ENCODE measurements at places on chromosomes 11 and 22.

DNA sequence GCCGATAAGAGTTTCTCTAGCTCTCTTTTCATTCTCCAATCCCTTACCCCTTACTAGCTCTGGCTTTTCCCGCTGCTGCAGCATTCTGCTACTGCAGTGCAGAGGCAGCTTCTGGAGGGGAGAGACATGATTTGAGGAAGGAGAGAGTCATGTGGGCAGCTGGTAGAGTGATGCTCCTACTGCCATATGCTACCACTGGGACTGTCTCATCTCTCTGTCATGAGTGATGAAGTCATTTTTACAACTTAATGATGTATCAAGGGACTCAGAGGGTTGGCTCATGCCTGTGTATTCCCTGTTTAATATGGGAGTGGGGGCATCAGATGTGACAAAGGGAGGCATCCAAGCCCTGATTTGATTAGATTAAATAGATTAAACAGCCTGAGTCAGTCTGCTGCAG is 11.3 kb downstream of the SLC17A6 start:
- no peak for DNase-seq

GRCh38 chr11:73308961-73309919 is 1.2 kb downstream of the ARHGEF17 start:
- DNase-seq, result no peak

GRCh38 chr22:39080052-39080762 is 3.1 kb downstream of the APOBEC3G start:
- DNase-seq, result no peak

DNA sequence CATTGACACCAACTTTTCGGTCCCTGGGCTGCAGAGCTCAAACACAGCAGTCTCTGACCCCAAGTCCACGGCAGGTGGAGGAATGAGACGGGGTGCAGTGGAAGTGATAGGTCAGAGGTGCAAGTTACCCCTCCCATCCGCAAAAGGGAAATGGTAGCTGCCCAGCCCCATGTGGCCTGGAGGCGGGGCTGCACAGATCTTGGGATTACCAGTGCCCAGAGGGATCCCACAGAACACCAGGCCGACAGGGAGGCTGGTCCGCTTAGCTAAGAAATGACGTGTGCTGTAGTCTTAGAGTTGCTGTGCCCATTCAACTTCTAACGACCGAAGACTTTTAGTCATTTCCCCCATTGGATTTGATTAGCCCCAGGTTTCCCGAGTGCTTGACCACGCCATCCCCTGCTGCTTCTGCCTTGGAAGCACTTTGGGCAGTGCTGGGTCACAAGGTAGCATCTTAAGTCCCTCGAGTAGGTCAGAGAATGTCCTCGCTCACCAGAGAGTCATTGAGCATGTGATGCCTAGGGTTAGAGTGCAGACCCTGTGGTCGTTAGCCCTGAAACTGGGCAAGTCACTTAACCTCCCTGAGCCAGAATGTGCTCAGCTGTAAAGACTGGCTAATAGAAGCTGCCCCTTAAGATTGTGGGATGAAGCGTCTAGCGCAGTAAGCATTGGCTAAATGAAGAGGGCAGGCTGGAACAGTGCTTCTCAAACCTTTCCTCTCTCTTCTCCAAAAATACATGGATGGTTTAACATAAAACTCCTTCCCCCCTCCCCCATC is 4.2 kb downstream of the PTGDR2 start:
- no peak for DNase-seq

DNA sequence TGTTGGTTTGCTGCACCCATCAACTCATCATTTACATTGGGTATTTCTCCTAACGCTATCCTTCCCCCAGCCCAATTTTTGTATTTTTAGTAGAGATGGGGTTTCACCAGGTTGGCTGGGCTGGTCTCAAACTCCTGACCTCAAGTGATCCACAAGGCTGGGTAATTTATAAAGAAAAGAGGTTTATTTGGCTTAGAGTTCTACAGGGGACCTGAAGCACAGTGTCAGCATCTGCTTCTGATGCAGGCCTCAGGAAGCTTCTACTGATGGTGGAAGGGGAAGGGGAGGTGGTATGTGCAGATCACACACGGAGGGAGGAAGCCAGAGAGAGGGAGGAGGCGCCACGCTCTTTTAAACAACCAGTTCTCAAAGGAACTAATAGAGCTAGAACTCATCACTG is 25.8 kb downstream of the TANGO2 start:
- DNase-seq, result no peak

Measured in activated CD8-positive, alpha-beta memory T cell treated with anti-CD3 and anti-CD28 coated beads for 48 hours (primary cell).